ENCODE measurements at places on chromosomes 6 and 20.

- no peak for DNase-seq
Measured at GRCh38 chr6:151197556-151197955, 42.2 kb upstream of the AKAP12 start.

GRCh38 chr20:37997516-37997915 lies 35.7 kb downstream of the TTI1 start:
- DNase-seq, result no peak

DNA sequence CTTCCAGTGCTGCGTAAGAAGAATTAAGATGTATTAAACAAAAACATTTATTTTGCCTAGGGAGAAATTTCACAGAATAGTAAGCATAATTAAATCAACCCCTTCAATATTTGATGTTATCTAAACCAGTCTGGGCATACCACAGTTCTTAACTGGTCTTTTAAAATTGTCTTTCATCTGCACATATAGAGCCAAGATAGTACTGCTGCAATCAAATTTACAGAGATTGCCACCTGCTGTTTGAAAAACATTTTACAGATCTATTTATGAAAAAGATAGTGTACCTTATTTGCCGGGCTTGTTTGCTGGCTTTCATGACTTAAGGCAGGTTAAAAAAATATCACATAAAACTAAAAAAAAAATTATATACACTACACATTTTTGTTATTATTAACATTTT lies 323.2 kb downstream of the ADGRB3 start:
- DNase-seq, result no peak

DNA sequence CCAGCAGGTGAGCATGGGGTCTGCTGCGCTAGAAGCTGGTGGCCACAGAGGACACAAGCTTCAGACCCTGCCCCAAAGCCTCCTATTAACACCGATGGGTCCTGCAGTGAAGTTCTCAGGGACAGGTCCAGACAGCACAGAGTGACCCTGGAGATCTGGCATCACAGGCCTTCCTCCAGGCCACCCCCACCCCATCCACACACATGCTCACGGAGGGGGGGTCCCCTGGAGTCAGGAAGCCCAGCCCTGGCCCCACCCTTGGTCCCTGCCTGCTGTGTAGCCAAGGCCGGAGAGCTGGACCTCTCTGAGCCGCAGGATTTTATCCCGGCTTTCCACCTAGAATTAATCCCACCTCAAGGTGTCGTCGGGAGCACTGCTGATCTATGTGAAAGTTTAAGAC lies 167.3 kb downstream of the TAF4 start:
- DNase-seq, result no peak

- DNase-seq, result no peak
Measured at GRCh38 chr6:70221025-70221714, 81.7 kb downstream of the COL9A1 start.

GRCh38 chr6:43979525-43979924 lies 147.7 kb downstream of the MRPL14 start:
- DNase-seq, result no peak

- DNase-seq, result no peak
Measured at GRCh38 chr20:14647016-14647415, 309.6 kb upstream of the FLRT3 start.

DNA sequence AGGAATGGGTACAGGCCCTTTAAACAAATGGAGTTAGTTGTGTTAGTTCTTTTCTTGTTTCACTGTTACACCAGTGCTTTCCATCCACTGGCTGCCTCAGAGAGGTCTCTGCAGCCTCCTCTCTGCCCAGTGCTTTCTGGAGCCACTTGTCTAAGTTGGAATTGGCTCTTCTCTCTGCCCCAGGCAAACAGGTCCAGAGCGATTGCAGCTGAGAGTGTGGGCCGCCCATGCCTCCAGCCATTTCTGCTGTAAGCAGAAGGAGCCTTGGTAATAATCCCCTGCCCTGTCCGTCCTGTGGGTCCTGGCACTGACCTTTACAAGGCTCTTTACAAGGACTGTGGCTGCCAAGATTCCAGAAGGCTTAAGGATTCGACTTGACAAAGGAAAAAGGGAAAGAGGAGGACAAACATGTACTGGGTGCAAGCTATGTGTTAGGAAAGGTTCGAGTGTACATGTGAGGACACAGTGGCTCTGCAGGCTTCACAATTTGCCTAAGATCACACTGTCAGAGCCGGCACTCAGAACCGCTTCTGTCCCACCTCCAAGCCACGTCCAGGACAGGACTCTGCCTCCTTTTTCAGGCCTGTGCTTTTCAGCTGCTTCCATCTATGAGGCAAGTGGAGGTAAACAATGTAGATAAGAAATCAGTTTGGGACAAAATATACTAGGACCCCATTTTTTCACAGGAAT lies 88.5 kb downstream of the POPDC3 start:
- no peak for DNase-seq

DNA sequence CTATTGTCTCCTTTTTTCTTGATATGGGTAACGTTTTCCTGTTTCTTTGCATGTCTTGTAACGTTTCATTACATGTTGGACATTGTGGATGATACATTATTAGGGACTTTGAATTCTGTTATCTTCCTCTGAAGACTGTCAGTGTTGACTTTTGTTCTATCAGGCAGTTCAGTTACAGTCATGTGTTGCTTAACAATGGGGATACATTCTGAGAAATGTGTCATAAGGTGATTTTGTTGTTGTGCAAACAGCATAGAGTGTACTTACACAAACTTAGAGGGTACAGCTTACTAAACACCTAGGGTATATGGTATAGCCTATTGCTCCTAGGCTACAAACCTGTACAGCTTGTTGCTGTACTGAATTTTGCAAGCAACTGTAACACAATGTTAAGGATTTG lies 64.7 kb downstream of the AK9 start:
- no peak for DNase-seq

GRCh38 chr20:52404671-52405070 lies 213.1 kb upstream of the ZFP64 start:
- no peak for DNase-seq

Measured in stimulated activated CD4-positive, alpha-beta T cell treated with anti-CD3 and anti-CD28 coated beads, Interleukin-1b, Interleukin-23, amount 100 ng/mL, for 1 hour (primary cell).